ENCODE measurements at places on chromosomes 2 and 18.

DNA sequence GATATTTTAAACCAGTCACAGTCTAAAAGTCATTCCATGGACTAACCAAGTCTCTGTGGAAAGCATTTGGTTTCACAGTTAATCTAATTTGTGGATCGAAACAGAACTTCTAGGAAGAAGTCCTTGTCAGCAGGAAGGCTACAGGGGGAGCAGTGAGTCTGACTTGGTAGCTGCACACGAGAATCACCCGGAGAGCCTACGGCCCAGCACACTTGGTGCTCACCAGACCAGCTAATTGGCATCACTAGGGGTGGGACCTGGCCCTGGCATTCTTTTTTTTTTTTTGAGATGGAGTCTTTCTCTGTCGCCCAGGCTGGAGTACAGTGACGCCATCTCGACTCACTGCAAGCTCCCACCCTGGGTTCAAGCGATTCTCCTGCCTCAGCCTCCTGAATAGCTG lies 97.7 kb downstream of the ZNF532 start:
- no peak for DNase-seq

DNA sequence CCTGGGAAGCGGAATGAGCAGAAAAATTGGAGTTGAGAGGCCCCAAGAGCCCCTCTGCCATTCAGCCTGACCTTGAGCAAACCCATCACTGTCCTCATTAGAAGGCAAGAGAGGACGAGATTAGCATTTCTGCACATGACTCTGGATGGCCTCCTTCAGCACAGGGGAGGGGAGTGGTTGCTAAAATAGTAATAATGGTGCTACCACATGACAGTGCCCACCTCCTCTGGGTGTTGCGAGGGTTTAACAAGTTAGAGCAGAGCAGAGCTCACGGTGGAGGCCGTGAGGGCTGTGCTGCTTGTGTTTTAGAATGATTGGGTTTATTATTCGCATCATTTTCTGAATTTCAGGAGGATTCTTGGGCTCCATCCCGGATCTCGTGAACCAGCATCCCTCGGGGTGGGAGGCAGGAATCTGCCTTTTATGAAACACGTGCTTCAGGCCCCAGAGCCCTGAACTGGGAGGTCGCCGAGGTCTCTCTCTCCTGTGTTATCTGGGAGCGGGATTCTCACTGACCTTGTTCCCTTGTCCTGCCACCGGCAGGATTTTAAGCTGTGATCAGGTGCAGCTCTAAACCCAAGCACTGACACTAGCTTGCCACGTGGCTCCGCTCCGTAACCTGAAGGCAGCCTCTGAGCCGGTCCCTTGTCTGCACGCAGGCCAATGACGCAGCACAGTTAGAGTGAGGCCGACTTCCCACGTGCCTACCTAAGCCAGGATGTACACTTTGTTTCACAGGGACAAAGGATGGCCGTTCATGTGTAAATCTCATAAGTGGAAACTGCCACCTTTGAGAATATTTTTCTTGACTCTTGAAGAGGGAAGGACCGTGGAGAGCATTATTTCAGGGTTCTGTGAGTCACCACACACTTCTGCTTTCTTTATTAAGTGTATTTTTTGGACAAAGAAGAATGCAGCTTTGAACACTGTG lies 142.3 kb downstream of the ACOXL start:
- no peak for DNase-seq

DNA sequence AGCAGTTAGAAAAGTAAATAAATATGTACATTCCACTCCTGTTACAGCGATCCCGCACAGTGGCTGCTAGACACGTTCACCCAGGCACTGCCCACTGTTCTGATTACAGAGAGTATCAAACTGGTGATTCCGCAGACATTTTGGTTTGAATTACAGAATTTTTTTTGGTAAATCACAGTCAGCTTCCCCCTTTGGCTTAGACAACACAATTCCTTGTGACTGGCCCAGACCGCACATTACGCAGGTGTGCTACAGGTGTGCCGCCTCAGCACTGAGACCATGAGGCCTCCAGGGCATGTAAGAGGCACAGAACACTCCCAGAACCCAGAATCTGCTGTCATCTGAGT lies 112.3 kb downstream of the PXDN start:
- DNase-seq = no peak

- DNase-seq = no peak
Observed at GRCh38 chr18:59127047-59127446, 12.6 kb upstream of the SEC11C start.

- DNase-seq = no peak
Observed at GRCh38 chr2:227826563-227826962, 12.9 kb downstream of the CCL20 start.

DNA sequence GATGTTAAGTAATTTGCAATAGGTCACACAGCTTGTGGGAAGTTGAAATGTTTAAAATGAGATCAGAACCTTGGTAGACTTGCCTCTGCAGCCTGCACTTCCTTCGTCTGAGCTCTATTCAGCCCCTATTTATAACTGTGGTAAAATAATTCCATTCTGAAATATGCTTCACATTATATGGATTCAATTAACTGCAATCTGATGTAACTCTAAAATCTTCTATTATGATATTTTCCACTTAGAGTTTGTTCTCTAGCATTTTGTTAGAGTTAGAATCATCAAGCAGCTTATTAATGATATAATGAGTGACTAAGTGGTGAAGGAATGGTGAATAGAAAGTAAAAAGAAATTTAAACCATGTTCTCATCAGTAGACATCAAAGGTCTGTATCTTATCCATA lies 139.6 kb upstream of the ARHGAP28 start:
- no peak for DNase-seq

DNA sequence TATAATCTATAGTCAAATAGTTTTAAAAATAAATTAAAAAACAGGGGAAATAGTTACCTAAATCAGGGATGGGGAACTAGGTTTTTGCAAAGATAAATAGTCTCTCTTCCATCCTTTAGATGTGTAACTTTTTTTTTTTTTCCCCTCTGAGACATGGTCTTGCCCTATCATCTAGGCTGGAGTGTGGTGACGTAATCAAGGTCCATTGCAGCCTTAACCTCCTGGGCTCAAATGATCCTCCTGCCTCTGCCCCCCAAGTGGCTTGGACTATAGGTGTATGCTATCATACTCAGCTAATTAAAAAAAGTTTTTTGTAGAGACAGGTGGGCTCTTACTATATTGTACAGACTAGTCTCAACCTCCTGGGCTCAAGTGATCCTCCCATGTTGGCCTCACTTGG lies 316.5 kb downstream of the CCDC85A start:
- DNase-seq = no peak
